NK-92 treated with Interleukin-12 subunit alpha and Interleukin-12 subunit beta, amount 100 ng/mL, for 24 hours (cell line): ENCODE measurements at places on chromosomes 1 and 21.

GRCh38 chr21:45168522-45168921, 94.1 kb downstream of the ADARB1 start:
- DNase-seq = no peak

- no peak for DNase-seq
Observed at GRCh38 chr1:16068356-16069270, 4.8 kb downstream of the FAM131C start.

GRCh38 chr1:235136111-235136510, 7.5 kb upstream of the TOMM20 start:
- no peak for DNase-seq

GRCh38 chr1:207888652-207889051, 22.3 kb downstream of the CD34 start:
- DNase-seq = no peak

DNA sequence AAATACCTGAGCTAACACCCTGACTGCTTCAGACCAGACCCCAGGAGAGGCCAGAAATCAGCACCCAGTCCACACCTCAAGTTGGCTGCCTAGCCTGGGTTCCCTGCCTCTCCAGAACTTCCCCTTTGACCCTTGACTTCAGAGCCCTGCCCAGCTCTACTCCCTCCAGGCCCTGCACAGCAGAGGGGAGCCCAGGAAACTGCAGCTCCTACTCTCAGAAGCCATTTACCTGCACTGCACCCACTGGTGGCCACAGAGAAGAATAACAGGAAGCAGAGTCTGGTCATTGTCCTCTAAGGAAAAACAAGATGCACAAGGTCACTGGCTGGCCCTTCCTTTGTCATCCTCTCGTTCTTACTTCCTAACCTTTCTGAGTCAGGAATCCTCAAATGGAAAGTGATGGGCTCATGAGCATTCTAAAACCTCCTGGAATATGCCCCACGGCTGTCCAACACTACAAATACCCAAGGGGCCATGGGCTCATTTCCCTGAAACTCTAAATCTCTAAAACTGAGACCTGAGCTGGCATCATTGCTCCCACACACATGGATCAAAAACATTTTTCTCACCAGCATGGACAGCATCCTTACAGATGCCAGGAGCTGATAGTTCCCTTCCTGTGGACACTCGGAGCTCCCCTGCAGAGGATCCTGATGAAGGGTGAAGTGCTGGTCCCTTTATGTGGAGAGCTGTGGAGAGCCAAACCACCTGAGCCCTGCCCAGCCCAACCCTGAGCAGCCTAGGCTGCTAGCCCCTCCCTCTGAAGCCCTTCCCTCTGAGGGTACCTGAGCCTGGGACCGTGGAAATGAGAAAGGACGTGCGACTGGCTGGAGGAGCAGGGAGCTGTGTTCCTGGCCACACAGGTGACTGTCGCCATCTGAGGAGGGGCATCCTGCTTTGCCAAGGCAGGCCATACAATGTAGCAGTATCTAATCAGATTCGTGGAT, at the start of gene ITLN2:
ITLN2 (minus strand) TSS at position 652 of the 947 bp plus-strand sequence; CDS start at position 584, 68 bp downstream.
- DNase-seq = peak; percentile 35

GRCh38 chr21:44955798-44956175, 16.0 kb downstream of the SLX9 start:
- DNase-seq = no peak

DNA sequence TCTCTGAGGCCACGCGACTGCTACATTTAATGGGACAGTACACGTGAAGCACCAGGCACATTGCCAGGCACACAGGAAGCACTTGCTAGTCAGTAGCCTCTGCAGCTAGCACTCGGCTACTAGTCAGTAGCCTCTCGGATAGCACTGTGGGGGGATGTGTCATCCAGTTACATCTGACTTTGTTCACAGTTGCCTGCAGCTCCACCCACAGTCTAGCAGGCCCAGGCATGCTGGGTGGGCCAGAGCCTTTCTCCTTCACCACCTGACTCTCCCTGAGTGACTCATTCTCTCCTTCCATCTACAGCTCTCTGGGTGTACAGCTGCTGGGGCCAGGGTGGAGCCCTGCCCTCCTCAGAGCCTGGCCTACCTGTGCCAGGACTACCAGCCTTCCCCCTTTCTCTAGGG, 51.5 kb downstream of the PTPRF start:
- DNase-seq = peak; percentile 55

DNA sequence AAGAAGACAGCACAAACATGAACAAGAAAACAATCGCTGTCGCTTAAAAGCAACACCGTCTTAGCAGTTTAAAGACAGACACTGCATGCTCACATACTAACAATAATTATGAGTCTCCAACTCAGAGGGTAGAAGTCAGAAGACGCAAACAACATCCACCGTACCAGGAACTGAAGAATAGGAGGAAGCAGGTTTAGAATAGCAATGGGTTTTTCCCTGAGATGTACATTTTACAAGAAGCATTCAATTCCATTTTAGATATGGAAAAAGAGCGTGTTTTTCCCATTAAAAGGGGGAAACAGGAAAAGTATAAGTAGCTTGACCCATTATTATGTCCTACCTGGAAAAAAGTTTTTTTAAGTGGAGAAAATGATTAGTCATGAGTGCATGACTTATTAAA, 34.5 kb upstream of the KCNE1 start:
- DNase-seq = no peak

DNA sequence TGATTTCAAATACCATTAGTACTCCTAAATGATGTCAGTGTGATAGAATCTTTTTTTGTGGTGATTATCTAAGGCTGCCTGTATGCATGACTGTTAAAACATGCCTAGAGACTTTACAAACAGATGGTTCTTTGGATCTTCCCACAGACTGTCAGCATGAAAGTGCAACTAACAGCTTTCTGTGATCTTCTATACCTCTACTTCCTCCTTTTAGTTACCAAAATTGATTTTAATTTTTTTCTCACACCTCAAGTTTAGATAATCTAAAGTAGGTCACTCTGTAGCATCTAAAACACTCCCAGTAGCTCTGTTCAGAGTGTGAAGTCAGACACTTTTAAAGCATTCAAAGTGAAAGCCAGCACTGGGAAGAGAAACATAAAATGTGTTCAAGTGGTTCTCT, 534.5 kb downstream of the PTPRC start:
- DNase-seq = no peak

- no peak for DNase-seq
Observed at GRCh38 chr1:6948416-6948815, 163.2 kb downstream of the CAMTA1 start.
